ENCODE measurements at places on chromosomes 3 and 15.
A peak's percentile ranks its signal among the peaks of the same experiment; 100 is the strongest.

DNA sequence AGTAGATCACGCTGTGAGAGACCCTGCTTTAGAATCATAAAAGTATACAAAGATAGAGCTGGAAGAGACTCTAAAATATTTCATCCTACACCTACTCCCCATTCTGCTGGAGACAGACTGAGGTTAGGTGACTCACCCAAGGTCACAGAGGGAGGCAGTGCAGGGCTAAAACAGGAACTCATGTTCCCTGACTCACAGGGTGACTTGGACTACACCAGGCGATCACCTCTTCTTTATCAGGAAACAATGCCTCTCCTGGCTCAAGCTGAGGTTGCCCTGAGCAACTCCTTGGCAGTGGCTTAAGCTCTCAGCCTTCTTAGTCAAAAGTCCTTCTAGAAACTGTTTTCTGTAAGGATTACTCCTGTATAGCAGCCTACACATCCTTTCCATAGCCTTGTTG lies 26.4 kb upstream of the TNFAIP8L3 start:
- DNase-seq, result peak; percentile 91

GRCh38 chr3:65581313-65581712 lies 457.4 kb downstream of the MAGI1 start:
- no peak for DNase-seq

DNA sequence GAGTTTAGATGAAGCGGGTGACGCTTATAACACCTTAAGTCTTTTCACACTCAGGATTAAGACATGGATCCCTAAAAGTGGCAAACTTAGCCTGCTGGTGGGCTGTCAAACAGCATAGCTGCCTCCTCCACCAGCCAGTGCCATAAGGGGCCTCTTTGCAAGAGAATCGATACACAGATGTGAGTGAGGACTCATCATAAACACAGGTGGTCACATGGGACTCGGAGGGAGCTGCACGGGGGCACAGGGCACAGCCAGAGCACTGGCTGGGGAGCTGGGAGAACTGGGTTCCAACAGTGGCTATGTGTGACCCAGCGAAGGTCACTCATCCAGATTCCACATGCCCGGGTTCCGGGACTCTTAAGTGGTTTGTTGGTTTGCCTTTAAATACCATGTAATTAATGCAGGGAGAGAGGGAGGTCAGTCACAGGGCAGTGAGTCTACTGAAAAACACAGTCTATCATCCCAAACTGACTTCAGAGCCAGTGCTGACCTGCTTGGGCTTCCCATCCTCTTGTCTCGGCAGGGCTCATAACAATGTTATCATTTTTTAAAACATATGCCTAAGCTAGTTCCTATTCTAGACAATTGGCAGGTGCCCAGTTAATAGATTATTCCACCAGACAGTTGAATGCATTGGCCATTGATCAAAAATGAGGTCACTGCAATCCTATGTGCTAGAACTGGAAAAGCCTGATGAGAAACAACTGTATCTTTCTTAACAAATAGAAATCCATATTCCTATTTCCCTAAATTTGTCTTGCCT lies 51.8 kb downstream of the SLC12A8 start:
- no peak for DNase-seq

- no peak for DNase-seq
These were observed 248.5 kb downstream of the RAP2B start for GRCh38 chr3:153410517-153410916.

DNA sequence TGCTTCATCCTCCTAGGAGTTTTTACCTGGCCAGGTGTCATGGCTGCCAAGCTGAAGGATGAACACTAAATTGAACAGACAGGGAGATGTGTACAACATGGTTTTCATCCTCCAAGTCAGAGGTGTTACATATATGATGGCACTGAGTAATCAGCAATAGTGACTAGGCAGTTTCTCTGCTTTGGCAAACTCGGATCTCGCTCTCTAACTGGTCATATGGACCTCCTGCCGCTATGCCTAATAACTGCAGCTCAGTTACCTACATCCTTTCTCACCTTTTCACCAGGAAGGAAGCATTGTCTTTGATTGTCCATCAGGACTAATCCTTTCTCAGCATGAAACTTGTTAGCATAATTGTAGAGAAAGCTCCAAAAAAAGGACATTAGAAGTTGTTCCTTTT lies 175.9 kb upstream of the PLSCR5 start:
- DNase-seq, result no peak

DNA sequence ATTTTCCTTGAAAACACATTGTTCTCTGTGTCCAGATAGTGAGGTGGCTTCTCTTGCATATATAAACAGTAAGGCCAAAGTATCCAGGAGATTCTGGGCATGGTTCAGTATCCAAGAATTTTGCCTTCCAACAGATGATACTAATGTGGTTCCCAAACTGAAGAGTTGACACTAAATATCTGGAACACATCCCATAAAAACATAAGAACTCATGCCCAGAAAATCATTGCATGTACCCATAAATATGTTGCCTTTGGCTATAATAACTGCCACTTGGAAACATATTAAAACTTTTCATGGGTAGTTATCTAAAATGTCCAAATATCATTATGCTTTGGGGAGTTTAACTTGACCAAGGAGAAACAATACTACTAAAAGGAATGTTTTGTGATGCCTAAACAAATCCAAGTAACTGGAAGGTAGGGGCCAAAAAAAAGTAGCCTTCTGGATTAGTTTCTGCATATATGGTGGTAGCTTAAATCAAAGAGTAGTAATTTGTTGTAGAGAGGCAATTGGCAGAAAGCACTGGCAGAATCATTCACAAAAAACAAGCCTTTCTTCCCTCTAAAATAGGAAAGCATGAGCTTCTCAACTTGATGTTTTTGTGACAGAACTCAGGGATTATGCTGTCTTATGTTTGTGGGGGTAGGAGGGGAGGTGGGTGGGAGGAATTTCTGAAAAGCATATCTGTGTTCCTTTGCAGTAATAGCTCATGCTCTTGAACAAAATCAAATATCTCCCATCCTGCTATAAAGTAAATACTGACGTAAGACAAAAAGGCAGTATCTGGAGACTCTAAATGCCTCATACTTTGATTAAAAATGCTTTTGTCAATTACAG lies 753.9 kb downstream of the TUSC7 start:
- DNase-seq, result peak; percentile 9

DNA sequence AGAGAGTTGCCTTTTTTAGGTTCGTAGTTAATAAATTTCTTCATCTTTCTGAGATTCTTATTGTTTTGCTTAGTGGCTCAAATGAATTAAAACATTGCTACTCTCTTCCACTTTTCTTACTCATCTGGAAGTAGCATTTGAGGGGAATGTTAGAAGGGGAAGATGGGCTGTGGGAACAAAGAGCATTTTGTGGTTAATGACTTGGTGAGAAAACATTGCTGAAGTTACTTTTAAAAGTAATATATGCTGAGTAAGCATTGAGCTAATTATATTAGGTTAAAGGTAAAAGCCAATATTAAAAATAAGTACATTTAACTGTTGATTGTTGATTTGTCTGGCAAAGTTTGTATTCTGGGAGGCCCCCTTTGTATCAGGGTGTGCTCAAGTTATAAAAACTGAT lies 5.7 kb downstream of the MORF4L1 start:
- no peak for DNase-seq

- no peak for DNase-seq
These were observed 172.0 kb upstream of the TRIM42 start for GRCh38 chr3:140505876-140506275.

DNA sequence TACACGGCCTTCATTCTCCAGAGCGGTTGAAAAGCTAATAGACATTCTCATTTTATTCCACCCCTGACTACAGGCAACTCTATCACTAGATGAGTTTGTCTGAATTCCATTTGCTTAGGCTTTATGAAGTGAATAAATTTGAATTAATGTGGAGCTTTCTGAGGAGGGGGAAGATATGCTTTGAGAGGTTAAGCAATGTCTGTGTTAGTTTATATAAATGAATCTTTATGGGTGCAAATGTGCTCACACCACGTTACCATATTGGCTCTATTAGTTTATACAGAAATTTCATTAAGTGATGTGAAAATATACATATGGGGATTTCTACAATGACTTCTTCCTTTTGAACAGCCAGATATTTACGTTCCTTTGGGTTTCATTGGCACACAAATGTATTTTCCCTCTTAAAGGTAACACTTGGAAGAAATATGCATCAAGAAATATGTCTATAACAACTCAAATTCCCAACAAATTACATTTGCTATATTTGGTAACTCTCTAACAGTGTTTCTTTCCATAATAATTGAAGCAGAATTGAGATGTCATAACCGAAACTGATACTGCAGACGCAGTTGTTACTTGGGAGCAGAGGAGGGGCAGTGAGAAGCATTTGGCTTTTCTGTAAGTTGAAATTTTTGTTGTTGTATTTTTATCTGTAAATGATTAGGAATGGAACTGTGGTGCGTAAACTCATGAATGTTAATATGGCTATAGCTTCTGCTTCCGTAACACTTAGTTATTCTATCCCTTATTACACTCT lies 359.4 kb downstream of the CACNA2D3 start:
- no peak for DNase-seq

- DNase-seq, result peak; percentile 33
These were observed 55.6 kb downstream of the CYP11A1 start for GRCh38 chr15:74311734-74312444.

DNA sequence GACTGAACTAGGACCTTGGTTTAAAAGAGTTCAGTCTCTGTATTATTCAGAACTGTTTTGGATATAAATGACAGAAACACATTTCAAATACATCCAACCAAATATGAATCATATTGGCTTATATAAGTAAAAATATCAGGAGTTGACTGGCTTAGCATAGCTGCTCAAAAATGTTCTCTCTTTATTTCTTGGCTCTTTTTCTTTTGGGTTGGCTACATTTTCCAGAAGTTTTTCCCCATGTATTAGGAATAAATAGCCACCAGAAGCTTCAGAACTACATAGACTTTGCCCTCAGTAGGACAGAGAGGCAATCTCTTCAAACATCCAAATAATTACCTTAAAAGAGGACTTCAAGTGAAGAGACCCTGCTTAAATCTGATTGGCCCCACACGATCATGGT lies 32.7 kb downstream of the KCNMB2 start:
- DNase-seq, result no peak
